ENCODE measurements at places on chromosomes 12 and 14. TPM values are rescaled to one million over a fixed set of nuclear protein-coding genes. Genes with fewer than 3 reads are reported as not detected.

DNA sequence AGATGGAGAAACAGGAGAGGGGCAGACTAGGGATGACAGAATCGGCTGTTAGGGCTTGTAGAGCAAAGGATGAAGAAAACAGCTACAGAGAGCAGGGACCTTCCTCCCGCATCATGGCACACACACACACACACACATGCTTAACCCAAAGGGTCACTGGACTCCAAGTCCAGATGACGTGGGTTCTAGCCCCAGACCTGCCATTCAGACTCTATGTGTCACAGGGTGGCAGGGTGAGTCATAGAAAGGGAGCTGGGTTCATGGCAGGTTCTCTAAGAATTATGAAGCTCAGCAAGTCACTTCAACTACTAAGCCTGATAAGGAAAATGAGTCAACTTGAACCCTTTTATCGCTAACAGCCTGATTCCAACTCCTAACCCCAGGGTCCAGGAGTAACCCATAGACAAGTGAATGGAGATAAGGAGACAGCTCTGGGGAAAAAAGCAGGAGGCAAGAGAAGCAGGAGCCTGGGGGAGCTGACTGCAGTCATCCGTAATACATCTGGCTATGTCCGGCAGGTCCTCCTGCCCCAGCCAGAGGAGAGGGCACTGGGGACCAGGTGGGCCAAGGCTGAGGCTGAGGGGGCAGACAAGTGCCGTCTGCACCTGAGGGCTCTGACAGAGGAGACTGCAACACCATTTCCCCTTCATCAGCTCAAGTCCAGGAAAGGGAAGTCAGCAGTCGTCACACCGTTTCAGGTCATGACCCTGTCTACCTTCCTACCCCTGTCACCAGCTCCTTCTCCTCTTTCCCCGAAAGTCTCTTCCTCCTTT lies 3.6 kb upstream of the TNFRSF1A start:
- no peak for DNase-seq

DNA sequence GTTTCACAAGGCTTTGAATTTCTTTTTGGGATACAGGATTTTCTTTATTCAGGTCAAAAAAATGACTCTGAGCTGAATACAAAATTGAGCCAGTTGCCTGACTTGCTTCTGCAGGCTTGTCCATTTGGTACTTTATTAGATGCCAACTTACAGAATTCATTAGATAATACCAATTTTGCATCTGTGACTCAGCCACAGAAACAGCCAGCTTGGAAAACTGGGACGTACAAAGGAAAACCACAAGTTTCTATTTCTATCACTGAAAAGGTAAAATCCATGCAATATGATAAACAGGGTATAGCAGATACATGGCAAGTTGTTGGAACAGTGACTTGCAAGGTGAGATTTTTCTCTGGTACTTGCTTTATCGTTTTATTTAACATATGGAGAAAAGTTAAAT lies 5.8 kb downstream of the AP5M1 start:
- no peak for DNase-seq

GRCh38 chr14:99389174-99389826 lies 91.4 kb downstream of the SETD3 start:
- DNase-seq, result no peak

DNA sequence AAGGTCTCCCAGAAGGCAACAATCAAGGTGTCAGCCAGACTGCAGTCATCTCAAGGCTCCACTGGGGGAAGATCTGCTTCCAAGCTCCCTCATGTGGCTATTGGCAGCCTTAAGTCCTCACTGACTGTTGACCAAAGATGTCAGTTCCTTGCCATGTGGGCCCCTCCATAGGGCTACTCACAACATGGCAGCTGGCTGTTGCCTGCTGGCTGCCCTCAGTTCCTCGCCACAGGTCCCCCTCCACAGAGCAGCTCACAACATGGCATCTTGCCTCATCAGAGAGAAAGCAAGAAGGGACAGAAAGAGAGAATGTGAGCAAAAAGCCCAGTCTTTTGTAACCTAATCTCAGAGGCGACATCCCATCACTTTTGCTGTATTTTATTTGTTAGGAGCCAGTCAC lies 34.4 kb upstream of the EGLN3 start:
- no peak for DNase-seq

- no peak for DNase-seq
These were observed at the start of gene EEF1AKMT3 for GRCh38 chr12:57772429-57773322. EEF1AKMT3 (plus strand) TSS chr12:57772614; CDS start chr12:57772725, 111 bp downstream.

- no peak for DNase-seq
These were observed 9.5 kb downstream of the TBC1D30 start for GRCh38 chr12:64833928-64834327.

DNA sequence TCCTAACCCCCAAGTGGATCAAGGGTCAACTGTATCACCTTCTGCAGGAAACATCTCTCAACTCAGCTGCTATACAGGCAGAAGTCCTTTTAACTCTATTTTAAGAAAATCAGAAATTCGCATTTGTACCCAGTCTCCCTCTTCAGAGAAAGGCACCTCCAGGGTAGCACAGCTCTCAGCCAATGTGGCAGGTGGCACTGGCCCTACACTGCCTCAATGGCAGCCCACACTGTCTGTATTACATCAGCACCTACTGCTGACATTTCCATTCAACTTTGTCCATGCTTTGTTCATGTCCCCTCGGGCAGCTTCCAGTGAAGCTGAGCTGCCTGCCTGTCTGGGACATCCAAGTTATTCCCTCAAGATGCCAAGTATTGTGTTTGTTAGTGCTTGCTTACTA lies 8.8 kb downstream of the SPTSSA start:
- DNase-seq, result no peak

GPR135 gene
- not detected for polyA plus RNA-seq

All from naive B cell (primary cell).